ENCODE measurements at places on chromosomes 13 and 19. TPM values are rescaled to one million over a fixed set of nuclear protein-coding genes. Genes with fewer than 3 reads are reported as not detected.

DNA sequence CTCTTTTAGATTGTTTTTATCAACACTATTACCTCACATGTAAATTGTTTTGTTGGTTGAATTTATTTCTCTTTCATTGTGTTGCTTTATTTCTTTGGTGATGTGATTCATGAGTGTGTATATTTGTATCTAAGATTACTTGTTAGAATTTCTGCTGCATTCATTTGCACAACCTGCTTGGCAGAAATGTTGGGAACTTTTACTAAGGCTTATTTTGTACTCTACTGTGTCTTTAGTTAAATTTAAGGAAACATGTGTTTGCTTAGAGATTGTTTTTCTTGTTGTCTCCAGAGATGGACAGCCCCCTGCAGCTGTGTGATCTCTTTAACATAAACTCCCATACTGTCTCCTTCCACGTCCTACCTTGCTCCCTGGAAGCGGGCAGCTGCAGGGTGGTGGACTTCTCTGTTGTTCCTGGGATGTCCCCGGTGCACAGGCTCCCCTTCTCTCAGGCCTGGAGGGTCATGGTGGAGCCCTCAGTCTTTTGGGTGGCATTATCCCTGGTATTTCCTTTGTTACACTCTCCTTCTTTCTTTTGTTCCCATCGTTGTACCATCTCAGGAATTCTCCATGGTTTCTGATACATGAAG is 212.0 kb upstream of the SPRY2 start:
- no peak for DNase-seq

Gene PEX11G
- total RNA-seq, result 6.4 TPM

Gene CACNG6
- not detected for total RNA-seq

GRCh38 chr13:108812165-108812564 is 182.8 kb downstream of the MYO16 start:
- DNase-seq, result no peak

GRCh38 chr13:91313581-91313980 is 33.9 kb upstream of the MIR17HG start:
- no peak for DNase-seq

GRCh38 chr13:105144020-105144419 is 1391.4 kb downstream of the EFNB2 start:
- no peak for DNase-seq

Gene ERVK3-1
- total RNA-seq, result 64.6 TPM

DNA sequence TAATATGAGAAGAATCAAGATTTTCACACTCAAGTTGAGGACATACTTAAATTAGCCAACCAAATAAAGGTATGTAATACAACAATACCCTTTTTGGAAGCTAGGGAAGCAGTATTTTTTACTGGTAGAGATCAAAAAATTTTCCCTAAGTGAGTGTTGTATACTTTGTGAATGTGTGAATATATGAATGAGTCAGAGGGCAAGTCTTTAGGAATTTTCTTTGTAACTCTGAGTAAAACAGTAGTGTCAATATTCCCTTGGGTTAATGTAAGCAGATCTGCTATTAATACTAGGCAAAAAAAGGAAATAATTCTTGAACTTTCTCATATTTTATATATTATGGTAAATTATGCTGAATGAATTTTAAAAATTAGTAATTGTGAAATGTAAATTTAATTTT is 1161.8 kb upstream of the MIR17HG start:
- no peak for DNase-seq

DNA sequence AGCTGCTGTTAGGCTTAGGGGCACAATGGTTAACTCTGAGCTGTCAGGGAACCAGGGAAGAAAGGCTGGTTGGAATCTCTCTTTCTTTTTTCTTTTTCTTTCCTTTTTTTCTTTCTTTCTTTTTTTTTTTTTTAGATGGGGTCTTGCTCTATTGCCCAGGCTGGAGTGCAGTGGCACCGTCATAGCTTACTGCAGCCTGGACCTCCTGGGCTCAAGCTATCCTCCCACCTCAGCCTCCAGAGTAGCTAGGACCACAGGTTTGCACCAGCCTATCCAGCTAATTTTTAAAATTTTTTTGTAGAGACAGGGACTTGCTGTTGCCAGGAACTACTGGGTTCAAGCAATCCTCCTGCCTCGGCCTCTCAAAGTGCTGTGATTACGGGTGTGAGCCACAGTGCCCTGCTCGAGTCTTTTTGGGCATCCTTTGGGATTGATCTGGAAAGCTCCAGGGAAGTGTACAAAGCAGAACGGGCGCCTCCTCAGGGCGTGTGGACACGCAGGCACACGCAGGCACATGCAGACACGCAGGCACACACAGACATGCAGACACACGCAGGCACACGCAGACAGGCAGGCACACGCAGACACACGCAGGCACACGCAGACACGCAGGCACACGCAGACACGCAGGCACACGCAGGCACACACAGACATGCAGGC is 99.2 kb downstream of the GADD45B start:
- no peak for DNase-seq

Gene CYP4F3
- 0.42 TPM for total RNA-seq

GRCh38 chr13:40490086-40490758 is 176.2 kb downstream of the FOXO1 start:
- DNase-seq, result peak; percentile 47

Gene KL
- total RNA-seq, result not detected

DNA sequence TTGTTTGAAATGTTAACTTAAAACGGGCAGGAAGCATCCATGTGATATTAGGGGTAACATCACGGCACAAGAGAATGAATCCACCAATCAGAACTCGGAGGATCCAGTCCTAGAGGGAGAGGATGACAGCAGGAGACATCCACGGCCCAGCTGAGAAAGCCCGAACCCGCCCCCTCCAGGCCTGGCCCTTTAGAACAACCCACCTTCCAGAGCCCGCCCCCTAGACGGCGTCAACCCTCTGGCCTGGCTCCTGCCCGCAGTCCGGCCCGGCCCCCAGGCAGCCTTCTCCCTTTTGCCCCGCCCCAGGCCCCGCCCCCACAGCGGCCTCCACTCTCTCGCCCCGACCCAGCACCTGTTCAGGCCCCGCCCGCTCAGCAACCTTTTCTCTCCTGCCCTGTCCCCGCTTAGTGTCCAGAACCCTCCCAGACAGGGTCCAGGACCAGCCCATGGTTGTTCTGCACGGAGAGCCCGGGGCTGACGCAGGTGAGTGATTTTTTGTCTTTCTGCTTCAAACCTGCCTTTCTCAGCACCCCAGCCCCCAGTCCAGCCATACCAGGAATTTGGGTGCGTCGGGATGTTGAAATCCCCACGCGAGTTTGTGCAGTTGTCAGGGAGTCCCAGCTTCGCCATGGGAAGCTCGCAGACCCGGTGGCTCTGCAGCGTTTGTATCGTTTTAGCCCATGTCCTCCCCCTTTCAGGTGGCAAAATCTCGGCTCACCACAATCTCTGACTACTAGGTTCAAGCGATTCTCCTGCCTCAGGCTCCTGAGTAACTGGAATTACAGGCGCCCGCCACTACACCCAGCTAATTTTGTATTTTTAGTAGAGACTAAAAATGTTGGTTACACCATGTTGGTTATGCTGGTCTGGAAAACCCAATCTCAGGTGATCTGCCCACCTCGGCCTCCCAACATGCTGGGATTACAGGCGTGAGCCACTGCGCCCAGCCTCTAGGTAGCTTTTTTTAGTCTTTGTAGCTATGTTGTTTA is 16.1 kb downstream of the ZNF816 start:
- no peak for DNase-seq
